ENCODE measurements at places on chromosomes 6 and 20.

DNA sequence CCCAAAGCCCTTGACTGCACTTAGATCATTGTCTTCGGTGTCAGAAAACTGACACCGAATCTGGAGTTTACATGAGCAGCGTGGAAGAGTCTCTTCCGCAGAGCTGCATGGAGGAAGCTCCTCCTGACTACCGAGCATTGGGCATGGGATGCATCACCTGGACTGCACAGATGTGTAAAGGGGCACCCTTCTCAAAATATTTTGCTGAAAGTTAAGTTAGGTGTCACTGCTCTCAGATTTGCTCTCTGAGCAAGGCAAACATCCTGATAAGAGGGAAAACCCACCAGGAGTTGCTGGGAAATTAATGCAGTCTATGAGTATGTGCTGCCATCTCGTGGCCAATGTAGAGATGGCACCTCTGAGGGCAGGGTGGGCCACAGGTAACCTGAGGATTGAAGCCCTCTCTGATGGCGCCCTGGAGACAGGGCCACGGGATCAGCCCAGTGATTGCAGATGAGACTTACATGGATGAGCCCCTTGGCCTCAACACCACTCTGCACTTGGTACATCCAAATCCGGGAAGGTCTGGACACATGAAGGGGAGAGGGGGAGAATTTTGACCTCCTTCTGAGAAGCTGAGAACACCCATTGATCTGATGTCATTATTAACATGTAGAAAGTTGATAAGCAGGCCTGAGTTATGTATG, 129.9 kb downstream of the LPA start:
- DNase-seq: no peak

DNA sequence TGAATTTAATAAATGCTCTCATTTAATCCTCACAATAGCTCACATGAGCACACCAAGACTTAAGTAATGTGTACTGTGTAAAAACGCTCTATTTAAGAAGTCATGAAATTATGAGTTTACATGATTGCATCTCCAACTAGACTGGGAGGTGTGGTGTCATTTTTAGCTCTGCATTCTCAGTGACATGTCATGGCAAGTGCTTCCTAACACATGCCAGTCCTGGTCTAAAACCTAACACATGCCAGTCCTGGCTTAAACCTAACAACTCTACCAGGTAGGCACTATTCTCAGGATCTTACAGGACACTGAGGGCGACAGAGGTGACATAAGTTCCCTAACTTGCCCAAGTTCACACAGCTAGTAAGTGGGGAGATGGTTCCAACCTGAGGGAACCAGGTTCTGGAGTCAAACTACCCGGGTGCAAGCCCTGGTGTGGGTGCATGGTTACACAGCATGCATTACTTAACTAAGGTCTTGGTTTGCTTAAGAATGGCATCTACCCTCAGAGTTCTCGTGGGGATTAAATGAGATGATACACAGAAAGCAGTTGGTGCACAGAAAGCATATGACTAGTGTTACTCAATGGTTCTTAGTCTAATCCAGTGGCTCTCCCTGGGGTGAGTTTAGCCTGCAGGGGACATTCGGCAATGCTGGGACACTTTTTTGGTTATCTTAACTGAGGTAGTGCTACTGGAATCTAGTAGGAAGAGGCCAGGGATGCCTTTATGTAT, 14.7 kb downstream of the CLDN20 start:
- no peak for DNase-seq

- DNase-seq: no peak
Measured at GRCh38 chr6:21595285-21596144, 2.0 kb downstream of the SOX4 start.

- DNase-seq: no peak
Measured at GRCh38 chr6:38116248-38116647, 296.7 kb downstream of the ZFAND3 start.

DNA sequence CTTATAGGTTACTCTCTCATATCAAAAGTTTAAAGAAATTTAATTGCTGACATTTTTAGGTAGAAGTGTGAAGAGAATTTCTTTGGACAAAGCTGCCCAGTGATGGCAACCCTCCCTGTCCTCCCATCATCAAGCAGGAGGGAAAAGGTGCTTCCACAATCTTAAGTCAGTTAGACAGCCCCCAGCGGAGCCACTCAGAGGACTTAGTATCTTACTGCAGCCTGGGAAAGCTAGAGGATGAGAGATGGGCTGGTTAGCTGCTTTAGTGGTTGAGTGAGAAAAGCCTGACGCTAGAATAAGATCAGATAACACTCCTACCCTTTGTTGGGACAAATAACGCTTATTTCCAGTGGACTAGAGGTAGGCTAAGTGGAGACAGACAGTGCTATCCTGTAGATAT, 227.1 kb downstream of the RFPL4B start:
- DNase-seq: no peak

GRCh38 chr20:33604991-33605370, 57.1 kb upstream of the C20orf144 start:
- no peak for DNase-seq

- peak; percentile 77 for DNase-seq
Measured at GRCh38 chr6:17584241-17584803, 15.8 kb upstream of the FAM8A1 start.

DNA sequence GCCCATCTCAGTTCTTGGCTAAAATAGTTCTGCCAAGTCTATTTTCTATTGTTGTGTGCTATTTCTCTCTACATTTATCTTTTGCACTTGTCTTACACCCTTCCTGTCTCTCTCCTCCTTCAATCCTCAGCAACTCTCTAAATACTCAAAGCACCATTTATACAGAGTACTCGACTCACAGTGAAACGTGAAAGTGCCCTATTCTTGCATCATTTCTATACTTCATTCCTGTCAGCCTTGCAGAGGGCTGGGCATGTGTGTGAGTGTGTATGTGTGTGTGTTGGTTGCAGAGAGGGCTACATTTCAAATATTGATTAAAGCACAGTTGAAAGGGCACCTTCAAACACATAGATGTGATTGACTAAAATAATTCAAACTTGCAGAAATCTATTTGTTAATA, 373.2 kb upstream of the MANEA start:
- DNase-seq: no peak

DNA sequence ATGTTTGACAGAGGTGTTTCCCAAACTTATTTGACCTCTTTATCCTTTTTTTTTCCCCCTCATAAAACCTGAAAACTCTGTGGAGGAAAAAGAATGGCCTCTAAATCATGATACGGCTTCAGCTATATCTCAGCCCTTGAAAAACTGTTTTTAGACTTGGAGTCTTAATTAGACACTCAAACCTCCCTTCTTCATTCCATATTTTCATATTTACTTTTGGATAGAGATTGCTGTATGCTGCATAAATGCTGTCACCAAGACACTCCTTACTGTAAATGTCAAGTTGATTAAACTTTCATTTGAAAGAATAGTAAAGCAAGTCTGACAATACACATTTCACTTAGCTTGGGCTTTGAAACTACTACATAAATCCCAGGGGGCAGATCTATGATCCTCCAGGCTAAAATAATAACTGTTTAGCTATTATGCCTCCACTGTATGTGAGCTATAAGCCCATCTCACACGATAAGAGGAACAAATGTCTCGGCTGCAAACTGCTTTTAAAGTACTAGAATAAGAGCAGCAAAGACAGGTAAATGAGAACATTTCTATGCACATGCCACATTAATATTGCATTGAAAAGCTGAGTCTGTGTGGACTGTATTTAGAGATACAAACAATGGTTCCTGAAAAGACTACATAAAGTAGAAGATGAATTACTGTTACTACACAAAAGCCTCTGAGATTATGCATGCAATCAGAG, 141.3 kb upstream of the HMGN3 start:
- DNase-seq: no peak

DNA sequence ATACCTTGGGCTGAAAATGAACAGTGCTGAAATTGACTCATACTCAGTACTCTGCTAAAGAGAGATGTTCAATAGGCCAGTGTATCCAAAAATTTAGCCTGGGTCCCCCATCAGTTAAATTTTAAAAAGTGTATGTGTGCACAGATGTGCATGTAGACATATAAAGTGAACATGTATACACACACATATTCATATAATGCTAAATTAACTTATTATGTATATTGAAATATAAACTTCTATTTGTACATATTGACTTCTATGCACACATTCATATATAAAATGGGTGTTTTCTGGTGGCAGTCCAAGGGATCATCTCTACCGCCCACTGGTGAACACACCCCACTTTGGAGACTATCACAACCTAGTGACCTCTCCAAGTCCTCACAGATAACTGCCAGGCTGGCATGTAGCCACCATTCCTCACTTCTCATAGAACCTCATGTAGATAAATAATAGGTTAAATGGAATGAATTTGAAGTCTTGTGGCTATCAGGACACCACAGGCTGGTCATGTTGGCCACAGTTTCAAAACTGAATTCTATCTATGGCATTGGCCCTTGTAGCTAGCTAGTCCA, 8.8 kb downstream of the SLC22A16 start:
- DNase-seq: no peak

DNA sequence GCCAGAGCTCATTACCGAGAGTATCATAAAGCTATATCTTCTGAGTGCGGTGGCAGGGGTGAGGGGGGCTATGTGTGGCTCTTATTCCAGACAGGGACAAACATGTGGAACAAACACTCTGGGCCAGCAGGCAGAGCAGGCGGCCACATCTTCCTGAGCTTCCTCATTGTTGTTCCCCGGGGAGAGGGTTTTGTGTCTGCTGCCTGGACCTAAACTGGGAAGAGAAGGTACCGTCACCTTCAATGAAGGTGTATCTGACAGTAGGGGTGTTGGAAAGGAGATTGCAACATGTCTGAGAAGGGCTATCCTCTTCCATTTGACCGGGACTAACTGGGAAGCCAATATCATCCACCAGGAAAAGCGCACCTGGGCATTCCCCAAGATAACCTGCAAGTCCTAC, 1.6 kb upstream of the TFAP2D start:
- no peak for DNase-seq

- DNase-seq: no peak
Measured at GRCh38 chr6:129402244-129402643, 307.7 kb downstream of the ARHGAP18 start.

DNA sequence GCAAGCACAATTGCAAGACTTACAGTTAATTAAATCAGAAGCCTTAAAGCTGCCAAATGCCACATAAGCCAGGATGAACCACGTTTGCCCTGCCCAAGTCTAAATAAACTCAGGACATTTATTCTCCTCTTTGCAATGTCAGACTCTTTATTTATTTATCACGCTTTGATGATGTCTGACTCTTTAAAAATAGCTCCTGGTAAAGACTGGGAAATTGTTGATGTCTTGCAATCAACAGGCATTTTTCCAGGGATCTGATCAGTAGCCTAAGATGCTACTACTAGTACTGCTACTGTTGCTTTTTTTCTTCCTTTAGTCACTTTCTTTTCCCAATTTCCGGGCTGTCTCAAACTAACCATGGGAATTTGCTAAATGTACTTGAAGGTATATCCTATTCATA, 365.8 kb upstream of the MARCKS start:
- DNase-seq: no peak

- DNase-seq: no peak
Measured at GRCh38 chr20:60031107-60031506, 72.9 kb downstream of the CDH26 start.

GRCh38 chr6:99002831-99003230, 55.1 kb upstream of the FBXL4 start:
- no peak for DNase-seq

- DNase-seq: no peak
Measured at GRCh38 chr6:91438570-91438969, 851.7 kb upstream of the MAP3K7 start.

- DNase-seq: peak; percentile 39
Measured at GRCh38 chr6:158816803-158817727, 2.1 kb downstream of the EZR start.

DNA sequence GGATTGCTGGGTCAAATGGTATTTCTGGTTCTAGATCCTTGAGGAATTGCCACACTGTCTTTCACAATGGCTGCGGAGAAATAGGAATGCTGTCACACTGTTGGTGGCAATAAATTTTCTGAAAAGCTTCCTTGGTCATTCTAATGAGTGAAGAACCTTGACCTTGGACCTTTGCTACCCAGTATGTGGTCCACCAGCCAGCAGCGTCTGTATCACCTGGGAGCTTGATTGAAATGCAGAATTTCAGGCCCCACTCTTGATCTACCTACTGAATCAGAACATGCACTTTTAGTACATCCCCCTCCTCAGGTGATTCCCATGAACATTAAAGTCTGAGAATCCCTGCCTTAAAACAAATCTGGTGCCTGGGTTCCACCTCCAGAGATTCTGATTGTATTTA, 27.5 kb upstream of the GLP1R start:
- no peak for DNase-seq

DNA sequence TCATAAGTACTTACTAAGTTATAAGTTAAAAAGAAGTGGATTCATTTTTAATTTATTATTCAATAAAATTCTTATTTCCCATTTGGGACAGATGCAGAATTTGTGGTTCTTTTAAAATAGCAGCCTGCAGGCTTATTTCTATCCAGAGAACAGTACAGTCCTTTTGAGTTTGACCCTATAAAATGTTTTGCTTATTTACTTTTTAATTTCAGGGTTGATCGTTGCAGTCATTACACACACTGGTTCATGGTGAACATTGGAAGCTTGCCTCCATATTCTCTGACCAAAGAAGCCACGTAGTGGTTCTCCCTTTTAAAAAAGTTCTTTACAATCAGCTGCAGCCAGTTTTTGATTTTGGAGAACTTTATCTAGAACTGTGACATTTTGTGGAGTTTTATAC, 122.9 kb upstream of the PDE7B start:
- DNase-seq: no peak

GRCh38 chr6:170317718-170318117, 11.2 kb downstream of the FAM120B start:
- no peak for DNase-seq

GRCh38 chr6:52392944-52393343, 27.2 kb upstream of the EFHC1 start:
- no peak for DNase-seq

DNA sequence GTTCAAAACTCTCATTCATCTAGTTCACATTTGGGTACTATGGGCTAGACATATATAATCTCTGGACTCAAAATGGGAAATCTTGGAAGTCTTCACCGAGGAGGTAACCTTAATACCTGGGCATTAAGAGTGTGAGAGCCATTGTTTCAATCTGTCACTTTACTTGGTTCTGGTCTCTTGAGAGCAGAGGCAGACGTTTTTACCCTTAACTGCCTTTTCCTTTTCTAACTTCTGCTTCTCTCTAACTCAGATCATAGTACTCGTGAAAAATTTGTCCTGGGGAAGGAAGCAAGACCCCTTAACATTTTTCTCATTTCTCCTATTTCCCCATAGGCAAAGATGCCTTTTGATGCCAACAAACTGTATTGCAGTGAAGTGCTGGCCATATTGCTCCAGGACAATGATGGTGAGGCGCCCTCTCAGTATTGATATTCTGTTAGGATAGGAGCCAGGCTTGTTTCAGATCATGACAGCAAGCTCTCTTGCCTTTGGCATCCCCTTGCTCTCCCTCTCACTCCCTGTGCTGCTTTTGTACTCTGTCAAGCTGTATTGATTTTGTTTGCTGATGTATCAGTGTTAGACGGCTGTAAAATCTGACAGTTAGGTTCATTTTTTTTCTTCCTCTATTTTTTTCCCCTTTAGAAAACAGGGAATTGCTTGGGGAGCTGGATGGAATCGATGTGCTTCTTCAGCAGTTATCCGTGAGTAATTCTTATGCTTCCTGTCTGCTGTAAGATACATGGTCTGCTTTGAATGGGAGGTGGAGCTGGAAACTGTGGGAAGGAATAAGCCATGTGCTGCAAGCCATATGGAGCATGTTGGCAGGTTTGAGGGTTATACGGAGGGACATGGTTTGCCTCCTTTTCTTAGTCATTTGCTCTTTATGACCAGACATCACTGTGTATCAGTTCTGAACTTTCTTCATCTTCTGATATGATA, 83.5 kb downstream of the CTNNBL1 start:
- DNase-seq: no peak

Measured in AML-193 (cell line).